Panc1 (cell line): ENCODE measurements at places on chromosomes 7 and 10.

- DNase-seq = no peak
Observed at GRCh38 chr10:12787297-12787696, 214.2 kb downstream of the CCDC3 start.

DNA sequence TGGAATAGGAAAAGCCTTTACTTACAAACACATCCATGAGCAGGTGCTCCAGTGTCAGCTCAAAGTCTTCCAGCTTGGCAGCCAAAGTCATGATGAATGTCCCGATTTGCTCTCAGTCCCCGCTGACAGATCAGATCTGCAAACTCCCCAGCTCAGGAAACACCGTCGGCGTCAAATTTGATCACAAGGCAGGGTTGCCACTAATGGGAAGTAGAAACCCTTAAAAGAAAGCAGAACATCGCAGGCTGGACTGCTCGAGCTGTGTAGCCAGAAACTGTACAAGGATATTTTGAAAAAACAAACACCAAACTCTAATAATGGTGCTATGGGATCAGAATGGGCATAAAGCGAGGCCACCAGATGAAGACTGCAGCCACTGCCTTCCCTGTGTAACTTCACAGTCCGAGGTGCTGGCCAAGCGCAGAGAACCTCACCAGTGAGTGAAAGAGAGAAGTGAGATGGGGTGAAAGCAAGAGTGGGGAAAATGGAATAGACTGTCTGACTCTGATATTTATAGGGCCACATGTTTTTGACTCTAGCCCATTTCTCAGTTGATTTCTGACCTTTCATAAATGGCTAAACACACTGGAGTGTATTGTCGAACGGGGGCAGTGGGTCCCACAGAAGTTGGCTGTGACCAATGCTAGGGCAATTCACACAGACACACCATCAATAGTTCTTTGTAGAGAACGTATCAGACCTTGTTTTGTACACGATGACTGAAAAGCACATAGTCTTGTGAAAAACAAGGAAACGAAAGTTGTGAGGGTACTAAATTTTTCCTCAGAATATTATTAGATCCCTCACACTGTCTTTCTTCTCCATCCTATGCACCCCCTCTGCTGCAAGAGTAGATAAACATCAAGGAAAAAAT, 306.2 kb downstream of the FRMD4A start:
- no peak for DNase-seq

- DNase-seq = no peak
Observed at GRCh38 chr7:147912291-147912690, 678.3 kb upstream of the C7orf33 start.

DNA sequence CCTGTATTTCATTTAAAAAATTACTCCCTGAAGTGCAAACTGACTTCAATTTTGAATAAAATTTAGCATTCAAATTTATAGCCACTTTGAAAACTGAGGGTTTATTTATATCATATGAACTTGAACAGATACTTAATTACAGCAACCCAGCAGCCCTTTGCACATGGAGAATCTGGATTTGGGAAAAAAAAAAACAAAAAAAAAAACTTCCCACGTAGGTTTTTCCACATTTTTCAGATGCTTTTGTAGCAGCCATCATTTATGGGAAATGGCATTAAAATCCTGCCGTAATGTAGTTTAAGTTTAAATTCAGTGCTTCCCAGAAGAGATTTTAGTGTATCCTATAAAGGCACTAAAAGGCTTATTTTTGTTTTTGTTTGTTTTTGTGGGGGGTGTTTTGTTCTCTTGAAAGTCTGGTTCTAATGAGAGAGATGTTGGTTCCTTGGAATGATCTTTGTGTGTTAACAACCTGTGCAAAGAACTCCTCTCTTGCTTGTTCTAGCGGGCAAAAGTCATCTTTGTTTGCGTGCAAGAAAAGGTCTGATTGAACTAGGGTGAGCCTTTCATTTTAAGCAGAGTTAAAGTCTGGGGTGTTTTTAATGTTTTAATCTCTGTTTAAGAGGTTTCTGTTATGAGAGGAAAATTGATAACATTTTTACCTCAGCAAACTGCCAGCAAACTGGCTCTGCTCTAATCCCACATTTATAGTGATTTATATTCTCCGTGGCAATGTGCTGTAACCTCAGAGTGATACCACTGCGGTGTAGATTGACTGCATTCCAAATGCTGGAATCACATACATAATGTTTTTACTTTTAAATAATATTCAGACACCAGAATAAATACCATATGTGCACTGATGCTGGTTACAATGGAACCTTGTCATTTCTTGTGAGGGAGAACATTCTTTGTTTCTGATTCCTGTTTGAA, 105.5 kb downstream of the WNT2 start:
- no peak for DNase-seq

GRCh38 chr7:47338026-47338425, 243.9 kb downstream of the TNS3 start:
- no peak for DNase-seq

DNA sequence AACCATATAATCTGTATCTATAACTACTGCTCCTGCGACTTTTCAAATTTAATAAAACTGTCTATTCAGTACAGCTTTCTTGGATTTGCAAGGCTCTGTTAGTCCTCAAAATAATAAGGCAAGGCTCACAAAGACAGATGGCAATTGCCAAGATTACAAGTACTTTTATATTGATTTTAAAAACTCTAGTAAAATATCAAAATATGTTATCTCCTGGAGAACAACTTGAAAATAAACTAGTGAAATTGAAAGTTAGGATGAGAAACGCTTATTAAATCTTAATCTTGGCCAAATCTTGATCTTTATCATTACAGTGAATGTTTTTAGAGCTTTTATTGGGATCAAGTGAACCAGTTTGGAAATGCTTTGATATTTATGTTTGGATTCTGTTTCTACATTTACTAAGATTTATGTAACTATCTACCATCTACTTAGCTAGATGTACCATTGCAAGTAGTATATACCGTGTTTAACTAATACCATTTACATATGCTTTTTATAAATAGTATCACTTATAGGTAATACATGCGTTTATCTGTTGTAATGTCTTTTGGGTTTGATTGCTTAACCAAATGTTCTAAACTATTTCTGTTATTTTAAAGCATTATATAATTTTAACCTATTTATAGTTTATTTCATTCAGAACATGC, 70.0 kb downstream of the CABCOCO1 start:
- DNase-seq = no peak

GRCh38 chr10:56068473-56069263, 292.4 kb downstream of the ZWINT start:
- DNase-seq = no peak

GRCh38 chr7:13117103-13117502, 429.7 kb downstream of the ARL4A start:
- no peak for DNase-seq

GRCh38 chr10:93436591-93437085, 45.5 kb downstream of the MYOF start:
- DNase-seq = no peak

DNA sequence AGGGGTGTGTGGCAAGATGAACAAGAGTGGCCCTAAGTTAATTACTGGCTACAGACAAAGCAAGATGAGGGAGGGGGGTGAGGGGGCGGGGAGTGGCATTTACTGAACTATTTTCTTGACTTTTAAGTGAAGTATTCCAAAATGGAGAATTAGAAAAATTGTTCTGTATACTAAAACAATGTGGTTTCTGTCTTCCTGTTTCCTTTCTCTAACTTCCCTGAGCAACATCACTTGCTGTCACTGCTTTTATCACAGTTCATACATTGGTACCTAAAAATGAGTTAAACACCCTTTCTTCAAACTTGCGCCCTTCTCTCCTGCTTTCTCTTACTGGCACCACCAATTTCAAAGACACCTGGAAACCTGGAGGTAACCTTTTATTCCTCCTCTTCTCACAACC, 21.6 kb downstream of the PDZD8 start:
- DNase-seq = no peak

DNA sequence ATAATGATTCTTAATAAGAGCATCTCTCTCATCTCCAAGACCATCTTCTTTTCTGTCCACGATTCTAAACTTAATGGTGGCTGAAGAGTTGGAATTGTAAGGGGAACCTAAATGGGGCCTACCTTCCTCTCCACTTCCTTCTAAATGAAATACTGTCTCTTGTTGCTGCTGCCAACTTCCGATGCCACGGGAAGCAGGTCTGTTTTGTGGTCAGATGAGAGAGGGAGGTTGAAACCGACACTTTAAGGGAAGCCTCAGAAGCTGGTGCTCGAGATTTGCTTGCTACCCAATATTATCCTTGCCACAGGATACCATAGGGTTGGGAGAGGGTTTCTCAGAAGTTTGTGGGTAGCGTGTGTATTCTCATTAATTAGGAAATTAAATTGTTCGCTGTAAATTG, 464.1 kb downstream of the SUGCT start:
- DNase-seq = no peak

GRCh38 chr7:27771111-27771510, 31.1 kb downstream of the TAX1BP1 start:
- no peak for DNase-seq

- no peak for DNase-seq
Observed at GRCh38 chr7:13886356-13886755, 103.1 kb downstream of the ETV1 start.

DNA sequence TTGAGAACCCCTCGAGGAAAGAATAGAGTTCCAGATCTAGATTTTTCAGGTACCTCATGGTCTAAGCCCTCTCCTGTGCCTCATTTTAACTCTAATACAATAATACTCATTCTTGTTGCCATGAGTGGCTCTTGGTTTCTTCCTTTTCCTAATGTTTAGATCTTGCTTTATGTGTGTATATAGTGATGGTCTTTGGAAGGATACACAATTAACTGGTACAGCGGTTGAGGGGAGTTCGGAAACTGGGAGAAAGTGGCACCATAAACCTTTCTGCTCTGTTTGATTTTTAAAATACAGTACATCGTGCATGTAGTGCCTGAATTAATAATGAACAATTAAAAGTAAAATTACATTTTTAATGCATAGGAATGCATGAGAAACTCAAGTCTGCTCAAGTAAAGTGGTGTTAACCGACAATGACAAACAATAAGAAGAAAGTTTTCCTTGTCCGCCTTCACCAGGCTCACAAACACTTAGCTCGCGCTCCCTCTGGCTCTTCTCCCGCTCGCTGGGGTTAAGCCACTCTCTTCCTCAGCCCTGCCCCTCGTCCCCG, 386 bp upstream of the EIF4EBP2 start:
- DNase-seq = no peak

DNA sequence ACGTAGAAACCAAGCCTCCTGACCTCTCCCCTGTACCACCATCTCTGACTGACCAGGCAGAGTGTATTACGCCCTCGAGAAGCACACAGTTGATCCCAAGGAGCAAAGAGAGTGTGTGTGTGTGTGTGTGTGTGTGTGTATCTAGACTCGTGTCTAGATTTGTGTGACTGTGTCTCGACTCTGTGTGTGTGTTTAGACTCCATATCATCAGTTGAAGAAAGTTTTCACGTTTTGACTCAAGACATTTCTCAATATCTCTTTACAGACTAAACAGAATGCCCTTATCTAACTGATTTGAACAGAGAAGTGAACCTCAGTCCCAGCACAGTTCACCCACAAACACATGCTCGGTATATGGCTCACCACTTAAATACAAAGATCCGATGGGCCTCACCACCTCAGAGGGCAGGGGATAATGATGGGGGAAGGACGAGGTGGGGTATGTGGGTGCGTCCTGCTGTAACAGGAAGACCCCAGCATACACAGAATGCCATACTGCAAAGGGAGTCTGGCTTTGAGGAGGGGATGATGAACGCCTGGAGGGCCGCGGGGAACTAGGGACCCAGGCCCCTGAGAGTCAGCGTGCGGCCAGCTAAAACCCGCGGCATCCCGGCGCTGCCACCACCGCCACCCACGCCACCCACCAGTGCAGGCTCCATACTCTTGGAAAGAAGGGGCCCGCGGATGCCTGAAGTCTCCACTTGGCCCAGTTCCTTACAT, 780 bp downstream of the ALDH18A1 start:
- DNase-seq = no peak

DNA sequence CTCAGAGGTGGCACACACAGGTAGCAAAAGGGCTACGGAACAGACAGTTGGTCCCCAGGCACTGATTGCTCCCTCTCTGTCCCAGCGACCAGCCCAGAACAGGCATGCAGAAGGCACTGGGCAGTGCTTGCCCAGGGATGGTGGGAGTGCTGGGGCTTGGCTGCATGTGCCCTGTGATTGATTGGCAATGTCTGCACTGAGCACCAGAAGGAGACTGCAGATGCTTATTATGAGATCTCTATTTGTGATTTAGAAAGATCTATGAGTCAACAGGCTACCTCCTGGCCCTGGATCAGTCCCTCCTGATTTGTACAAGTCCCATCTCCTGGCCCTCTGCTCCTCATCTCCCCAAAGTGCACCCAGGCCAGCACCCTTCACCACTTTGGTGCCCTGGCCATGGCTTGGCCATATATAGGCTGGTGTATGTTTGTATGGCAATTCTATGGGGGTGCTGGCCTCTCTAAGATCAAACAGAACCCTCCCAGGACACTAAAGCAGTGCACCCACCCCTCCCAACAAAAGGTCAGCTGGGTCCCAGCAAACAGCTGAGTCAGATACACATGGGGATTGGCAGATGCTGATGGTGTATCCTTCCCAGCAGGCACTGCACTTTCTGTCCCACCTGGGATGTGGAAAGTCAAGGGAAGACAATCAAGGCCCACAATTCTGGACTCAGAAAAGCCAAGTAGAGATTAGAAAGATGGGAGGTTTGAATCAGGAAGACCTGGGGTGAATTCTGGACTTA, 30.9 kb downstream of the CAMK2B start:
- no peak for DNase-seq

GRCh38 chr7:68678196-68678595, 920.1 kb upstream of the AUTS2 start:
- no peak for DNase-seq

DNA sequence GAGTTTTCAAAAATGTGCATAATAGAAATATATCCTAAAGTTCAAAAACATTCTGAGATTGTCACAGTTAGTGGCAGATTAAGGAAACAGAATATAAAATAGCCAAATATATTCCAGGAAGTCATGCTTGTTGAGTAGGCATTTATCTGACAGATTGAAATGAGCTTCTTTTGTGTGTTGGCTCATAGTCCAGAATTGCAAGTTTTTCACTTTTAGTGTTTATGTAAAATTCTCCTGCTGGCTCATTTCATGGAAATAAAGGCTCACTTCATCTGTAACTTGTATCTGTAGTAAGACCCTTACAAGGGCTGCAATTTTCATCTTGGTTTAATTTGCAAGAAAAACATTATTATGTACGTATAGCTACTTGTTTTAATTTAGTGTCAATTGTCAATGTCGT, 93.5 kb downstream of the MCU start:
- DNase-seq = no peak

DNA sequence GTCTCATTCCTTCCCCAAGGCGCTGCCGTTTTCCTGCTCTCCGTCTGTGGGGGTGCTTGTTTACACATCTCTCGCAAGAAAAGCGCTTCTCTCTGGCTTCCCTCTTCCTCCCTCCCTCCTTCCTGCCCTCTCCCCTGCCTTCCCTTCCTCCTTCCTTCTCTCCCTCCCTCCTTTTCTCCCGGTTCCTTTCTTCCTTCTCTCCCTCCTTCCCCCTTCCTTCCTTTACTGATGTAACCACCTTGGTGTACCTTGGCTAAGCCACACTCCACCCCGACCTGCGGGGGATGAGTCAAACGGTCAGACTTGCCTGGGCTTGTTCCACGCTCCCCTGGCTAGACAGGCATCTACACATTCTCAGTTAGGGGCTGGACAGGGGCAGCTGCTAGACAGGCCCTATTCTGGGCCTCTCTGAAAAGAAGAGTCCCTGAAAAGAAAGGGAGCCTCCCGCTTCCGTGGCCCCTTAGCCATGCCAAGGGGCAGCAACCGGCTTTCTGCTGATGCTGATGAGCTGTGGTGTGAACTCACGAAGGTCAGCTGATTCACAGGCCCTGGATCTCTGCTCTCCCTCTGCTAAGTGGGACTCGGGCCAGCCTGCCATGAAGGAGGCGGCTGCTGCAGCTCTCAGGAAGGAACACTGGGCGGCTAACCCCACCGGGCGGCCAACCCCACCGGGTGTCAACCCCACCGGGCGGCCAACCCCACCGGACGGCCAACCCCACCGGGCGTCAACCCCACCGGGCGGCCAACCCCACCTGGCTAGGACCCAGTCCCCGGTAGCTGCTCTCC, 216.8 kb downstream of the TCERG1L start:
- no peak for DNase-seq
